ENCODE measurements at places on chromosomes 16 and 17.

DNA sequence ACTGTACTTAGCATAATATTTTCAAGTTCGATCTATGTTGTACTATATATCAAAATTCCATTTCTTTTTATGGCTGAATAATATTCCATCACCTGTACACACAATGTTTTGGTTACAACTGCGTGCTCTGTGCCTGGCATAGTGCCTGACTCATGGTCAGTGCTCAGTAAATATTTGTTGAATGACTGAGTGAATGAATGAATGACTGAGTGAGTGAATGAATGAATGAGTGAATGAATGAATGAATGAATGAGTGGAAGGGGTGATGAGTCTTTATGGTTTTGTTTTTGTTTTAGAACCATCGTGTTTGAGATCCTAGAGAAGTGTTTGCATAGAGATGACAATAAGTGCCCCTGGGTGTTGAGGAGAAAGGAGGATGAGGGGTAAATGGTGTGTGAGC, 155.3 kb downstream of the MRM1 start:
- no peak for DNase-seq

- no peak for DNase-seq
Observed at GRCh38 chr17:4247971-4248388, 15.8 kb downstream of the ANKFY1 start.

DNA sequence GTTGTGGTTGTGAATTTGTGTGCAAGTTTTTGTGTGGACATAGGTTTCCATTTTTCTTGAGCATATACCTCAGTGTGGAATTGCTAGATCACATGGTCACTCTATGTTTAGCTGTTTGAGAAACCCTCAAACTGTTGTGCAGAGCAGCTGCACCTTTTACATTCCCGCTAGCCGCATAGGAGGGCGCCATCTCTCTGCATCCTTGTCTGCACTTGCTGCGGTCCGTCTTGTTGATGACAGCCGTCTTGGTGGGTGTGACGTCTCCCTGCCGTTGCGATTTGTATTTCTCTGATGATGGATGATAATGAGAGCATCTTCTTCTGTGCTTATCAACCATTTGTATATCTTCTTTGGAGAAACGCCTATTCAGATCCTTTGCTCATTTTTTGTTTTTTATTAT, 25.1 kb upstream of the IL17C start:
- DNase-seq, result no peak

- no peak for DNase-seq
Observed at GRCh38 chr16:77290451-77291115, 91.4 kb downstream of the SYCE1L start.

All from activated gamma-delta T cell treated with anti-CD3 and anti-CD28 coated beads, Interleukin-2, amount 50 U/mL, for 16 hours (primary cell).